ENCODE measurements at places on chromosomes 3 and 15.

GRCh38 chr3:151879679-151880415 lies 6.4 kb downstream of the SUCNR1 start:
- no peak for DNase-seq

DNA sequence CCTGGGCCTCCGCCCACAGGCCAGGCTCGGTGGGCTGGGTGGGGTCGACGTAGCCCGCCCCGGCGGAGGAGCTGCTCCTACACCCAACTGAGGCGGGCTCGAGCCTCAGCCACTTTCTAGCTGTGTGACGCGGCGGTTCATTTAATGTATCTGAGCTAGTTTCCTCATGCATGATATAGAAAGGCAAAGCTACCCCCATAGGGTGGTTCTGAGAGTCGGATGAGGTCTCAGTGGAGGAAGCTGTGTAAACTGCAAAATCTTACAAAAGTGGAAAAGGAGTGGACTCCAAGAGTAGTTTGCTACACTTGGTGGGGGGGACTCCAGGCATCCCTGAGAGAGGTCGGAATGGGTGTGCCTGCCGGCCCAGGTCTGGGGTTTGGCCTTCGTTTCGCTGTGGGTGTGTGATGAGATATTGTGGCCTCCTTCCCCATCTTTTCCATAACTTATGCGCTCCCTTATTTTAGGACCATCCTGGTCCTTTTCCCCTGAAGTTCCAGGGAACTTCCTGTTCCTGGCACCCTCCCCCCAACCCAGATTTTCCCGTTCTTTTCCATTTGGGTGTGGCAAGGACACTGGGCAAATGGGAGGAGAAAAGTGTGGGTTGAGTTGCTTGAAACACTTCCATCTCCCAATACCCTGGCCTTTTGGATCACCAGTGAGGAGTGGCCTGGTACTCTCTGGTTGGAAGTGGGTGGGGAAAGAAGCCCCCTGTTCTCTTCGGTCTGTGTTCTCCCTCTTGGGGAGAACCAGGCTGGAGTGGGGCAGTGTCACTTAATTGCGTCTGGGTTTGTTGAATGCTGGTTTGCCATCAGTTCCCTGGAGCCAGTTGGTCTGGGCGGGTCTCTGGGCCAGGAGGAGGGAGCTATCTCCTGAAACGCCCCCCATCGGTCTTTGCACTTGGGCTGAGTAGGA lies 1.1 kb downstream of the PDIA5 start:
- DNase-seq: peak; percentile 50

- DNase-seq: no peak
Observed at GRCh38 chr15:99720533-99720932, 12.7 kb downstream of the LYSMD4 start.

GRCh38 chr3:139226731-139227130 lies 117.1 kb upstream of the MRPS22 start:
- DNase-seq: no peak

DNA sequence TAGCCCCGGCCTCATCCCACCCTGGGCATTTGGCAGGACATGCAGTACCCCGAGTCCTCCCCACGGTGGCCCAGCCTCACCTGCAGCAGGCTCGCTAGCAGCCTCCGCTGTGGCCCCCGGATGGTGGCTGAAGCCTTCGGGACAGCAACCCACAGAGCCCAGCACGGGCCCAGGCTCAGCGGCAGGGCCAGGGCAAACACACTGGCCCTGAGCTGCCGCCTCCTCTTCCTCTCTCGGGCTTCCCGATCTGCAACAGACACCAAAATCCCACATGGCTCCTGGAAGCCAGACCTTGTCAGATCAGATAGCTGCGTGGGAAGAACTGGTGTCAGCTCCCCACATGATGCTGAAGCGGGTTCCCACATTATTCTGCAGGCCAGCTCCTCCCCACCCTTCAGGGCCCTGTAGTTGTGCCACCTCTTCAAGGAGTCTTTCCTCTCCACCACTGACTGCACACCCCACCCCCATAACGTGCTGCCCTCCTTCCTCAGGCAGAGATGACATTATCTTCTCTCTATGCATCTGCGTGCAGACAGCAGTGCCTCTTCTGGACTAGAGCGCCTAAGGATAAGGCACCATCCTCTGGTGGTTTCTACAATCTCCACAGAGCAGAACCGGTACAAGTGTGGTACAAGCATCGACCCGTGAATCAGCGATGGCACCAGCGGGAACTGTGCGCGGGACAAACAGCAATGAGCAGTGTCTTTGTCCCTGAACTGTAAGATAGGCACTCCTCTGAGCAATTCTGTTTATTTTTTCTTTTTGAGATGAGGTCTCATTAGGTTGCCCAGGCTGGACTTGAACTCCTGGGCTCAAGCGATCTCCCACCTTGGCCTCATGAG lies 9.5 kb downstream of the TMEM44 start:
- DNase-seq: no peak

GRCh38 chr15:74866090-74866489 lies 7.1 kb downstream of the SCAMP2 start:
- no peak for DNase-seq

DNA sequence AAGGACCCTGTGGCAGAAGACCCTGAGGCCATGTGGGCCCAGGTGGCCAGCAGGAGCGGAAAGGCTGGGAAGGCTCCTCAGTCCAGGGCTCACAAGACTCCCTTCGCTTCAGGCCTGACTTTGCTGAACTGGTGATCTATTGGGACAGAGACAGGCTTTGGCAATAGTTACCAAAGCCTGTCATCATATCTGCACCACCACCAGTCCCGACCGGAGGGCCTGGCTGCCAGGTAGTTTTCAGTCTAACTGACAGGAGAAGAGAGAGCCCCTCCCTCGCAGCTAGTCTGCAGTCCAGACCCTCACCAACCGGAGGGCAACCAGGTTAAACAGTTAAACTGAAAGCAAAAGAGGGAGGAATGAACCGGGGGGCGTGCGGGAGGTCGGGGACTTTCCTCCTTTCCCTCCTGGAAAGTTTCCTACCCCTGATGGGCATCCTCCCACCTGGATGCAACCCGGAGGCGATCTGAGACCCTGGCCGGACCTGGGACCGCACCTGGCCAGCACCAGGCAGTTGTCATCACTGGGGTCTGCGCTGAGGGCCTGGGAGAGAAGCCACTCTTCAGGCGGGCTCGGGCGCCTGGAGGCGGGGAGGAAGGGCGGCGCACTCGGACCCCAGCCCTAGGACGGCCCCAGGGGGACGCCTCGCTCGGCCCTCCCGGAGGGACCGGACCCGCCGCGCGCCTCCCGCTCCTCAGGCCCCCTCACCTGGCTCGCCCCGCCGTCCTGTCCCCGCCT lies 435 bp downstream of the RAB27A start:
- peak; percentile 74 for DNase-seq

DNA sequence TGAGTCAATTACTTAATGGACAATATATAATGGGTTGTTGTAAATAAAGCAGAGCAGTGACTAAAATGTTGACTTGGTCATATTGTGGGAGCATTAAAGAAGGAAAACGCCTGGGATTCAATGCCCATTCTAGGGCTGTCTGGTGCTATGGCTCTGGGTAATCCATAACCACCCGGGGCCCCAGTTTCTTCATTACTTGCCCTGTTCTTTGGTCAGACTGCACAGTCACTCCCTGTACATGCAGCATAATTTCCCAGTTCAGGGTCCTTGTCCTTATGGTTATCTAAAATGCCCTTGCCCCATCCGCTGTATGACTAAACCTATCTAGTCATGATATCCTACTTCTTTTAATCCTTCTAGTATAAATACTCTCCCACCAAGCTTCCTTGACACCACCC lies 27.5 kb upstream of the DENND4A start:
- DNase-seq: no peak

DNA sequence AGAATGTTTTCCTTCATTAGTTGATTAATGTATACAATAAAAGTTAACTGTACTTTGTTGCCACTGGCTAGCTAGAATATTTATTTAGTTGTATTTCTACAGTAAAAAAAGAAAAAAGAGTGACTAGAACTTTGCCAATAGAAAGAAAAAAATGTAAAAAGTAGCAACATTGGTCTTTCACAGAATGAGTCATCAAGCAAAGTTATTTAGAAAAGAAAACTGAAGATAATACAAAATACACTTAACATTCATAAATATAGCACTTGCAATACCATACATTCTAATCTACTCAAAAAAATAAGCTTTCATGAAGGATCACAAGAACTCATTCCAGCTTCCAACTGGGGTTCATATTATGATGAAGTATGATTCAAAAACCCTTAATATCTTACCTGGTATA lies 83.4 kb downstream of the AQR start:
- no peak for DNase-seq

DNA sequence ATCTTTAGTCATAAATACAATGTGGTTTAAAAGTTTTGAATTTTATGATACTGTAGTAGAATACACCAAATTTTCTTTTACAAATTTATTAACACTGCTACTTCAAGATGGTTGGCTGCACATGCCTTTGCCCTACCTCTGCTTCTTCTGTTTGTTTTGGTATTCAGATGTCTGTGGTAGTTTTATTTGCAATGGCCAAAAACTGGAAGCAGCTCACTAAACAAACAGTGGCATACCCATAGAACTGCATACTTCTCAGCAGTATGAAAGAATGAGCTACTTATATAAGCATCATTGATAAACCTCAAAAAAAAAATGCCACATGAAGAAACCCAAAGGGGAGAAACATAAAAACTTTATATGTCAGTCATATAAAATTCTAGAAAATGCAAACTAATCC lies 19.5 kb downstream of the ARIH2 start:
- no peak for DNase-seq

- no peak for DNase-seq
Observed at GRCh38 chr15:96052572-96053030, 277.9 kb upstream of the NR2F2 start.

Data from NB4 (cell line).